ENCODE measurements at places on chromosomes 6 and 20.

- no peaks in the 10 kb centered on the region for H3K4me1 ChIP-seq
- no peaks in the 10 kb centered on the region for H3K36me3 ChIP-seq
- H3K4me3 ChIP-seq, result no peak overlapping the region
These were observed 207.6 kb upstream of the MYLIP start for GRCh38 chr6:15921243-15921642.

- H3K36me3 ChIP-seq, result no peaks in the 10 kb centered on the region
- H3K4me1 ChIP-seq, result no peaks in the 10 kb centered on the region
- no peak overlapping the region for H3K4me3 ChIP-seq
- no peak for DNase-seq
These were observed 149.1 kb downstream of the SASH1 start for GRCh38 chr6:148491638-148492251.

GRCh38 chr6:158554611-158555361 is 5.1 kb upstream of the TMEM181 start:
- H3K27ac ChIP-seq, result no peak overlapping the region
- no peaks in the 10 kb centered on the region for H3K27me3 ChIP-seq
- no peak for DNase-seq
- no peaks in the 10 kb centered on the region for H3K36me3 ChIP-seq
- H3K4me1 ChIP-seq, result peaks cover 4% of the 10 kb centered on the region

DNA sequence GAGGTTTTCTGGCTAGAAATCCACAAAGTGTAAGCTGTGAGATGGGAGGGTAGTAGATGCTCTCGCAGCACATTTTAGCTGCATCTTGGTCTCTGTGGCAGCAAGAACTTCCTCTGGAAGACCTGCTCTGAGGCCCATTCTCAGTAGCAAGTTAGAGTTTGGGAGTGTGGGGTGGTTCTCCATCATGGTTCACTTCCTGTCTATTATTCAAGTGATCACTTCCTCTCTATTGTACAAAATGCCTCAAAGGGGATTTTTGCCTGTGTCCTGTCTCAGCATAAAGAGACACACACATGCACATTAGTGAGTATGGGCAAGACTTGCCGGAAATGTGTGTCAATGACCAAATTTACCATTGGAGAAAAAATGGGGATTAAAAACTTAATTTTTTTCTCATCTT is 42.5 kb downstream of the LYRM2 start:
- no peaks in the 10 kb centered on the region for H3K27me3 ChIP-seq
- DNase-seq, result no peak
- H3K4me1 ChIP-seq, result peaks cover 11% of the 10 kb centered on the region
- H3K4me3 ChIP-seq, result no peak overlapping the region
- no peak overlapping the region for H3K27ac ChIP-seq
- peaks cover 37% of the 10 kb centered on the region for H3K36me3 ChIP-seq

DNA sequence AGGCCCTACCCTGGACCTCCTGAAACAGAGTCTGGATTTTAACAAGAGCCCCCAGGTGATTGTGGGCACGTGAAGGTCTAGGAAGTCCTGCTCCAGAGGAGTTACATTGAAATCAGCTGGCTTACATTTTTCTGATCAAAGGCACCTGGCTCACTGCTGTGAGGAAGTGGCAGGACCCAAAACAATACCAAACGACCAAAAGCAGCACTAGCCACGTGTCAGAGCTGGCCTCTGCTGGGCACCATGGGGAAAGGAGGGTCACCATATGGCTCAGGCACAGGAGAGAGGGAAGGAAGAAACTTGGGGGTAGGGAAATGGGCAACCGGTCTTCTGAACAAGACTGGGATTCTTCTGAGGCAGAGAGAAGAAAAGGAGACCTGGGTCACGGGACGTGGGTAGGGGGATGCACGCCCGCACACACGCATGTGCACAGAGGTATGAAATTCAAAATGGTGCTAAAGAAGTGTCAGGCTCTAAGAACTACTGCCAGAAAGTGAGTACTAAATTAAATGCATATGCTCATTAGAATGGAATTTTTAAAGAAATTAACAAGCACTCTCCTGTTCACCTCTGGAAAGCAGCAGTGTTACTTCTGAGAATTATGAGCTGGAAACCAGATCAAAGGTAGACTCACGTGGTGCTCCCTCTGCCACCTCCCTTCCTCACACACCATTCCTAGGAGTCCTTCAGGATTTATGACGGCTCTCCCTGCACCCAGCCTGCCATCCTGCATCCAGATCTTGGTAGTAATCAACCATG is 113.6 kb downstream of the TRERF1 start:
- no peaks in the 10 kb centered on the region for H3K36me3 ChIP-seq
- DNase-seq, result no peak
- no peak overlapping the region for H3K4me3 ChIP-seq
- no peaks in the 10 kb centered on the region for H3K27me3 ChIP-seq
- H3K27ac ChIP-seq, result no peak overlapping the region

- DNase-seq, result no peak
- H3K27me3 ChIP-seq, result no peaks in the 10 kb centered on the region
- peaks cover 48% of the 10 kb centered on the region for H3K36me3 ChIP-seq
- H3K4me3 ChIP-seq, result peak overlapping the region; percentile 91
- H3K27ac ChIP-seq, result peak overlapping the region; percentile 36
These were observed 795 bp downstream of the MMP24OS start for GRCh38 chr20:35277127-35277526.

- peak overlapping the region; percentile 91 for H3K4me3 ChIP-seq
- peaks cover 7% of the 10 kb centered on the region for H3K36me3 ChIP-seq
- DNase-seq, result peak; percentile 67
- peaks cover 6% of the 10 kb centered on the region for H3K4me1 ChIP-seq
- no peaks in the 10 kb centered on the region for H3K27me3 ChIP-seq
These were observed 739 bp downstream of the GSS start for GRCh38 chr20:34954904-34955230.

GRCh38 chr6:92415656-92416055 is 1003.7 kb downstream of the EPHA7 start:
- no peak overlapping the region for H3K4me3 ChIP-seq
- H3K4me1 ChIP-seq, result no peaks in the 10 kb centered on the region
- no peaks in the 10 kb centered on the region for H3K36me3 ChIP-seq
- no peak for DNase-seq

DNA sequence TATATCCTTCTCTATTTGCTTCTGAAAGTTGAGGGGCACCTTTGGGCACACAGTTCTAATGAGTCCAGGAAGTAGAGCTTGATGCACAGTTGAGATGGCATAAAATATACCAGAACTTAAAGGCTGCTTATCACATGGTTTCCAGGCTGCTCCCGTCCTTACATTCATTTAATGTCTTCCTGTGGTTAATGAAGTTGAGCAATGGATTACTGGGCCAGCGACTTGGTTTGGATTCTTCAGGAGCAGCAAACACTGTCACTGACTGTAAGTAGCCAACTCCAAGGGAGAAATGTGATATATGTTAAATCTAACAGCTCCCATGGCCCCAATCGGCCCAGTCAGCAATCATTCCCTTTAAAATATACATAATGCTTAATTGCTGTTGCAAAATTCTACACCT is 9.0 kb upstream of the TSHZ2 start:
- peaks cover 7% of the 10 kb centered on the region for H3K4me1 ChIP-seq
- no peaks in the 10 kb centered on the region for H3K36me3 ChIP-seq
- peaks cover 6% of the 10 kb centered on the region for H3K27me3 ChIP-seq
- H3K27ac ChIP-seq, result no peak overlapping the region

DNA sequence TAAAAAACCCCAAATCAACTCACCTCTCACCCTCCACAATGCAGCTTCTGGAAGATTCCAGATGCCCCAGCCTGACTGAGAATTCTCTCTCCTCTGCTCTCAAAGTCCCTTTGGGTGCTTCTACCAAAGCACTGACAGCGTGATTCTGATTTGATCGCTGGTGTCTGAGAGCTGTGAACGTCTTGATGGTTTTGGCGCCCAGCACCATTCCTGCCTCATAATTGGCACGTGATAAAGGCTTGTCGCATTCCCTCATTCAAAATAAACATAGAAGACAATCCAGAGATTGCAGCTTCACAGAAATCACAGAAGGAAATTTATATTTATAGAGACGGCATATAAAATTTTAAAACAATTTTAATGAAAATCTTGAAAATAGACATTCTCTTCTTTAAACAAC is 24.1 kb upstream of the ECI2 start:
- no peak for DNase-seq
- H3K4me1 ChIP-seq, result no peaks in the 10 kb centered on the region
- H3K4me3 ChIP-seq, result no peak overlapping the region
- H3K27me3 ChIP-seq, result no peaks in the 10 kb centered on the region
- H3K27ac ChIP-seq, result no peak overlapping the region

GRCh38 chr6:83884523-83884922 is 25.0 kb downstream of the CYB5R4 start:
- no peaks in the 10 kb centered on the region for H3K4me1 ChIP-seq
- no peak overlapping the region for H3K4me3 ChIP-seq
- no peaks in the 10 kb centered on the region for H3K36me3 ChIP-seq
- no peak overlapping the region for H3K27ac ChIP-seq

Data from endodermal cell (in vitro differentiated cells).